ENCODE measurements at places on chromosomes 5 and 9. TPM values are rescaled to one million over a fixed set of nuclear protein-coding genes. Genes with fewer than 3 reads are reported as not detected.

GRCh38 chr9:128361986-128362646, 9.1 kb upstream of the URM1 start:
- peak; percentile 92 for DNase-seq

CD274 gene
- 1.0 TPM for total RNA-seq

GRCh38 chr9:125549891-125550885, 156.8 kb downstream of the MAPKAP1 start:
- DNase-seq, result no peak

DNA sequence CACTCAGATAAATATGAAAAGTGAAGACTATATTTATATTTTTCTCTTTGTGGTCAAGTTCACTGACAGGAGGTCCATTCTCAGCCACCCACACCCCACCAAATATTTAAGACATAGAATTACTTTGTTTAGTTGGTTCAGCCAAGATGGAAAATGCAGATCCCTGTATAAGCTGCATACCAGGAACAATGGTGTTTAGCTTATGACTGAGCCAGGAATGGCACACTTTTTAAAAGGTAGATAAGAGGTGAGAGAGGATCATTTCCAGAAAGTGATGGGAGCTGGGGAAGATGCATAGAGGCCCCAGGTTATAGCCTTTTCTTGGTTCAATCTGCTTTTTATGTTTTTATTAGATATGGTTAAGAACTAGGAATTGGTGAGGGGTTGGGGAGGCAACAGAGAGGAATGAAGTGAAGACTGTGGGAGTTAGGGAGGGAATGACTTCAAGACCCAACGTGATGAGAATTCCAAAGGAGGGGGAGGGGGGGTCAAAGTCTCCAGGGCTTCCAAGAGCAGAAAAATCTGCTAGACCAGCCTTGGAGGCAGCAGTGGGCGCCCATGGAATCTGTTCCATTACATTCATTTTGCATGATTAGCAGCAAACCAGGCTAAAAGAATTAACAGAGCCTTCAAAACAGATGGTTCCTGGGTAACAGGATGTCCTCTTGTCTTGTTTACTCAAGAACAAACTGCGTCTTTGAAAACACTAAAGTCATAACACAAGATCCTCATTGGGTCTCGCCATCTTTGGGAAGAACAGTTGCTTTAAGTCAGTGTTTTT, 95.2 kb downstream of the FGF1 start:
- DNase-seq, result no peak

SLC27A6 gene
- total RNA-seq, result not detected

FOXD4L4 gene
- total RNA-seq, result not detected

- DNase-seq, result no peak
Measured at GRCh38 chr9:16043756-16044578, 491.1 kb downstream of the CCDC171 start.

All from mesenteric fat pad (tissue), 1 donor.